ENCODE measurements at places on chromosomes 7 and 10. TPM values are rescaled to one million over a fixed set of nuclear protein-coding genes. Genes with fewer than 3 reads are reported as not detected.

Gene FBXO24
- total RNA-seq: not detected

Gene ASZ1
- not detected for total RNA-seq

Gene MOGAT3
- total RNA-seq: not detected

Gene POLR2J3
- total RNA-seq: 6.2 TPM

Gene ATP6V1F
- 146 TPM for total RNA-seq

Gene CALD1
- 265 TPM for total RNA-seq

Gene PHKG1
- 1.2 TPM for total RNA-seq

Gene ITIH5
- 0.21 TPM for total RNA-seq

Gene ALOX5
- total RNA-seq: 4.8 TPM

Gene TUBB8
- not detected for total RNA-seq

Gene RNF133
- not detected for total RNA-seq

Gene FGFR2
- 5.5 TPM for total RNA-seq

Gene COL13A1
- 0.72 TPM for total RNA-seq

Gene SEMA3D
- not detected for total RNA-seq

Gene IFIT1B
- total RNA-seq: not detected

Gene TMEM270
- total RNA-seq: not detected

Gene PIP
- not detected for total RNA-seq

Gene FAM241B
- total RNA-seq: 0.96 TPM

Gene TAS2R5
- 2.8 TPM for total RNA-seq

All from tracheal epithelial cell (primary cell).